ENCODE measurements at places on chromosomes 13 and 19.

GRCh38 chr13:102460806-102461205 lies 59.0 kb upstream of the FGF14 start:
- ATAC-seq, result no peak

DNA sequence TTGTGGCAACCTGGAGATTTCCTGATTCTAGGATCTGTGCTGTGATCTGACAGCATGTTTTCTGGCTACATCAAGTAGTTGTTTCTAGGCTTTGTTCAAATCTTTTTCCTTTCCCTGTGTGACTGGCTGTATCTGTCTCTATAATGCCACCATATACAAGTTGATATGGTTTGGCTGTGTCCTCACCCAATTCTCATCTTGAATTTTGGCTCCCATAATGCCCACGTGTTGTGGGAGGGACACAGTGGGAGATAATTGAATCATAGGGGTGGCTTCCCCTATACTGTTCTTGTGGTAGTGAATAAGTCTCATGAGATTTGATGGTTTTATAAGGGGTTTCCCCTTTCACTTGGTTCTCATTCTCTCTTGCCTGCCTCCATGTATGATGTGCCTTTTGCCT lies 24.6 kb upstream of the CLDN10 start:
- no peak for ATAC-seq

- no peak for ATAC-seq
Measured at GRCh38 chr13:75788481-75788981, 152.4 kb downstream of the LMO7 start.

DNA sequence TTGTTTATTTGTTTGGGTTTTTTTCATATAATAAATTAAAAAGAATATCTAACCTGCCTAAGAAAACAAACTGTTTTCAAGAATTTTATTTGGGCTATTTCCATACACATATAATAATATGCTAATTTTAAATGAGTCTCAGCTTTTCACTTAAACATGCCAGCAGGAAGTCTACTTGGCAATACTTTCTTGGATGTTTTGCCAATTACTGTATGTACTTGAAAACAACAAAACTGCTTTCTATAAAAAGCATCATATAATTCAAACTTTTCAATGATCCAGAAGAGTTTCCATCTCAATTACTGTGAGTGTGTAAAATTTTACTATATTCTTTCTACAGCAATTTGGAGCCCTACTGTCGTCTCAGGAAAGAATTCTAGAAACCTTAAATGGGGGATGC lies 961.2 kb downstream of the PCDH17 start:
- ATAC-seq, result no peak

GRCh38 chr13:100601716-100602115 lies 13.1 kb upstream of the GGACT start:
- ATAC-seq, result no peak

DNA sequence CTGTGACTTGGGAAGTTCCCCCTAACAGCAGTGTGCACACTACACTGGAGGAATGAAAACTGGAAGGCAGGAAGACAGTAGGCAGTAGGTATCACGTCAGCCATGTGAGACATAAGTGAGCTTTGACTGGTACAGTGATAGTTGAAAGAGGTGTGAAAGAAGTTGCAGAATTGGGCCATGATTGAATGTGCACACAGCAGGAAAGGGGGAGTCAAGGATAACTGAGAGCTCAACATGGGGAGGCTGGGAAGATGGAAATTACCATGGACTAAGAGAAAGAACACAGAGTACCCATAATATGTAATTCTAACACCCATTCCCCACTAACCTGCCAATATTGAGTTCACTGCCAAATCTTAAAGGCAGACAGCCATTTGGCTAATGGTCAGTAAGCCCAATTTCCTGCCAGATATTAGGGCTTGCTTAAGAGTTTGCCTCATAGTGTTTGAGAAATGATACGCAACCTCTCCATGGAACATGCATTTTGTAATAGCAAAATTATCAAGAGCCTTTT lies 321.7 kb downstream of the DCT start:
- peak; percentile 81 for ATAC-seq

GRCh38 chr13:110624766-110625756 lies 9.7 kb downstream of the NAXD start:
- no peak for ATAC-seq

DNA sequence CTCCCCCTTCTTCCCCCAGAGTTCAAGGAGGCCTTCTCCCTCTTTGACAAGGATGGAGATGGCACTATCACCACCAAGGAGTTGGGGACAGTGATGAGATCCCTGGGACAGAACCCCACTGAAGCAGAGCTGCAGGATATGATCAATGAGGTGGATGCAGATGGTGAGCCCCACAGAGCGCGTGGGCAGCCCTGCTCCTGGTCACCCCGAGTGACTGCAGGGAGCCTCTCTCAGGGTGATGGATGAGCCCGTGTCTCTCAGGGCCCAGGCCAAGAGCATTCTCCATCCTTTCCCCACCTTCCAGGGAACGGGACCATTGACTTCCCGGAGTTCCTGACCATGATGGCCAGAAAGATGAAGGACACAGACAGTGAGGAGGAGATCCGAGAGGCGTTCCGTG lies 7.0 kb downstream of the CALM3 start:
- ATAC-seq, result no peak

- ATAC-seq, result no peak
Measured at GRCh38 chr13:53494406-53494805, 465.8 kb downstream of the OLFM4 start.
